ENCODE measurements at places on chromosomes 12 and 14.

DNA sequence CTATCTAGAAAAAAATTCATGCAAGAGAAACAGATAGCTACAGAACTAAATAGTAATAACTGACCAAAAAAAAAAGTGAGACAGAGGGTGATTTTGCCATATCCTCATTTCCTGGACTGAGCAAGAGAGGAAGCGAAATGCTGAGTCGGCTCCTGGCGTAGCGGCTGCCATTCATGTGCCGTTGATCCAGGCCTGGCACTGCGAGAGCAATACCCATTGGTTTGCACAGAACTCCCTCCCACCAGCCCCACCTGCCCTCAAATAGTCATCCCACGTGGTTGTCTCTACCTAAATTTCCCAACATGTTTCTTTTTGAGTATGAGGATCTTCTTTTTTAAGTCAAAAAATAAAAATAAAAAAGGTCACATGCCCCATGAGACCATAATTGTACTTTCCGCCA lies 9.4 kb upstream of the WNT5B start:
- no peak for DNase-seq

DNA sequence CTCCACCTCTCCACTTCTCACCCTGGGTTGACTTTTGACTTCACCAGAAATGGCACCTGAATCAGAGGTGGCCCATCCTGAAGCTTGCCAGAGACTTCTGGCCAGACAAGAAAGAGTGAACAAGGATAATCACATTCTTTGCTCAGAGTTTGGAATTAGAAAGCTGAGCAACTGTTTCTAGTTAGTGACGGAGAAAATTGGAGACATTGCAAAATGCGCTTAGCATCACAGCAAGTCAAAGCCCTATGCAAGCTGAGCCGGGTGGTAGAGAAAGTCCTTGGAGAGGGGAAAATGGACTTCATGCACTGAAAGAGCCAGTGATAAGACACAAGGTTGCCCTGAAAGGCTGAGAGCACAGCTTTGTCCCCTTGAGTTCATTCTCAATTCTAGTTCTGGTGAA lies 161.8 kb downstream of the PAH start:
- no peak for DNase-seq

GRCh38 chr12:74722709-74723108 lies 185.1 kb downstream of the ATXN7L3B start:
- DNase-seq: no peak

DNA sequence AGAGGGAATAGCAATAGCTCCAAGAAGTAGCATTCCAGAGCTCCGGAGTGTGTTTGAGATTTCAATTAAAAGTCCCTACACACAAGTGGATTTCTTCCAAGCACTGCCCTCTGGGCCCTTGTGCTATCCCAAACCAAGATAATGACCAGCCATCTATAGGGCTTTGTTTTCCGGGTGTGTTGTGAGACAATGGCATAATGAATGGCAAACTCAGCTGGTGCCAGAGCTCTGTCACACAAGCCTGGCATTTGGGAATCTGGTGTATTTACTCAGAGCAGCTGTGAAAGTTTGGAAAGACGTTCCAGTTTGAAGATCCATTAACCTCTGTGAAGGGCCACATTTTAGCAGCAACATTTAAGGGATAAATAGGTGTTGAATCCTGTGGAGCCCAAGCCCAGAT lies 61.2 kb upstream of the TMTC2 start:
- DNase-seq: no peak

- DNase-seq: no peak
These were observed 981.8 kb downstream of the SLC16A7 start for GRCh38 chr12:60577607-60578006.

DNA sequence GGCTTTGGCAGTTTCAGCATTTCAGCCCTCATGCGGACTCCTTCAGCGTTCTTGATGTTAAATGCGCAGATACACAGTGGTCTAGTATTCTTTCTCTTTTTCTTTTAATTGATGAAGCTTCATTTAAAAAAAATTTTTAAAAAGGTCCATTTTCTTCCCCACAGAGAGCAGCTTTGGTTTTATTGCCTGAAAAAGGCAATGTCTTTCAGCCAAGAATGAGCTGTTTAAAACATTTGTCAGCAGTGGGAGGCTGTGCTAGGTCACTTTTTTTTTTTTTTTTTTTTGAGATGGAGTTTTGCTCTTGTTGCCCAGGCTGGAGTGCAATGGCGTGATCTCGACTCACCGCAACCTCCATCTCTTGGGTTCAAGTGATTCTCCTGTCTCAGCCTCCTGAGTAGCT lies 13.5 kb downstream of the KMT5A start:
- DNase-seq: no peak

- DNase-seq: no peak
These were observed 67.3 kb downstream of the GSC start for GRCh38 chr14:94702629-94703028.

GRCh38 chr14:89787525-89787924 lies 167.0 kb downstream of the EFCAB11 start:
- DNase-seq: no peak

DNA sequence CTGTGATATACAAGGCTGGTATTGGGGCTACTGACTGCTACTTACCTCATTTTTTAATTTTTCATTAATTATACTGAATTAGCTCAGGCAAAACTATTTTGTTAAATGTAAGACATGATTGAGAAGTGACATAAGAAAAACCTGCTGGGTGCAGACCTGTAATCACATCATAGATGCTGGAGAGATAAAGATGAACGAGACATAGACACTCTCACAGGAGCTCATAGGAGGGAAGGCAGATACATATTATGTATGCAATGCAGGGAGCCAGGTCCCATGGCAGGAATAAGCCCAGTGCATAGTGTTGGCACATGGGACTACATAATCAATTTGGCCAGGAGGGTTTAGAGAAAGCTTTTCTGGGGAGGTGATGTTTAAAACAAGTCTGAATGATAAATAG lies 74.9 kb downstream of the PRKCH start:
- DNase-seq: no peak

- no peak for DNase-seq
These were observed 51.0 kb upstream of the SOCS2 start for GRCh38 chr12:93521225-93522080.

DNA sequence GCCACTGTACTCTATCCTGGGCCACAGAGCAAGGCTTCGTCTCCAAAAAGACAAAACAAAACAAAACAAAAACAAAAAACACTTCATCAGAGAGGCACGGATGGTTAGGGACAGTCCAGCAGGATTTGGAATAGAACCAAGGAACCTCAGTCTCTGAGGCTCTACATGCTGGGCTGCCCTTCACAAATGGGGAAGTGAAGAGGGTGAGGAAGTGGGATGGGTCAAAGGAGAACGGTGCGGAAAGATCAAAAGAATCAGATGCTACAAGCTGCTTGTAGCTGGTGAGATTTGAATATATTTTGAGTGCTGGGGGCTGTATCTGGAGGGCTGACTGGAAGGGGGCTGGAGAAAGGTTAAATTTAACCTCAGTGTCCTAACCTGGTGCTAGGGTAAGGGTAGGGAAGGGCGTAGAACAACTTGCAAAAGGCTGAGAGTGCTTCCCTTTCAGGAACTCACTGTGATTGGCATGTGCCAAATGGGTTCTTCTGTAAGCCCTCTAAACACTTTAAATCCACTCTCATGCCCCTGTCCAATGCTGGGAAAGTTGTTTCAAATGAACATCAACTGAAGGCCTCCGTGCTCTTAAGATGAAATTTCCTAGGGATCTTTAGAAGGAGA lies 4.6 kb downstream of the FOXJ2 start:
- no peak for DNase-seq

- no peak for DNase-seq
These were observed 36.3 kb downstream of the SNRNP35 start for GRCh38 chr12:123494124-123494851.

DNA sequence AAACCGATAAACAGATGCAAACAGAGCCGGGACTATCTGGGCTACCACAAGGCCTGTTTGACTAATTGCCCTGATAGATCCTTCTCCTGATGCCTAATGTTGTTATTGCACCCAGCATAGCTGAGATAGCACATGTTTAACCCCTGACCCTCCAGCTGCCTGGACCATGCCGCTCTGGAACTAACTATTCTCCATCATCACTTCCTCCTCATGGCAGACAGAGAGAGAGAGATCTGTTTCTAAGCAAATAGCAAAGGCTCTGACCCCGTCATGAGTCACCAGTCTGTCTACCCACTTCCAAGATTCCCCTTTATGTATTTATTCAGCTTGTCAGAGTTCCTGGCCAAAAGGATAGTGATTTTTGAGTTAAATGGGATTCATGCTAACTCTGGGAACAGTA lies 58.2 kb upstream of the FLRT2 start:
- no peak for DNase-seq

DNA sequence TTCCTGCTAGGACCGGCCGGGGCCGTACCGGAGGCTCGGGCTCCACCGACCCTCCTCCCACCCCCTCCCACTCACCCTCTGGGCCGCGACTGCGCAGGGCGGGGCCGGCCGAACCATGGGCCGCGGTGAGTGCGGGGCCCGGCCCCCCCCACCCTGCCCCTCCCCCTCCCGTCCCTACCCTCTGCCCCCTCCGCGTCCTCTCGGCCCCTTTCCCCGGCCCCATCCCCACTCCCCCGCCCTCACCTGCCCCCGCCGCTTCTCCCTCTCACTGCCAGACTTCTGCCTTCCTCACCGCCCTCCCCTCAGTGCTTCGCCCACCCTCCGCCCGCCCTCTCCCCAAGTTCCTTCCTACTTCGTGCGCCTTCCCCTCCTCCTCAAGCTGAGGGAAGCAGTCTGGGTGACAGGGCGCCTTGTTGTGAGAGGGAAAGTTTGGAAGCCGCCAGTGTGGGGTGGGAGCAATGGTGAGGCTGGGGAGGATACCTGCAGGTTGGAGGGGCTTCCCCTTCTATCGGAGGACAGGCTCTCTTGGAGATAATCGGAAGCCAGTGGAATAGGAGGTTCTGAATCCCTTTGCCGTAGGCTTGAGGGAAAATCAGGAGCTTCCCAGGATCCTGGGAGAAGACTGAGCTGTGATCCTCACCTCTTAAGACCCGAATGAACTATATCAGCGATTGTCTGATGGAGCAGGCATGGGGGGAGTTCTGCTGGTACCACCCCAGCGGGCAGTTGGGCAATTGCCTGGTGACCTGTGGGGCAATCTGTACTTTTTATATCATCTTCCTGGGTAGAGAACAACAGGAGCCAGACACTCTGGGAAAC lies 472 bp downstream of the MBD6 start:
- no peak for DNase-seq

DNA sequence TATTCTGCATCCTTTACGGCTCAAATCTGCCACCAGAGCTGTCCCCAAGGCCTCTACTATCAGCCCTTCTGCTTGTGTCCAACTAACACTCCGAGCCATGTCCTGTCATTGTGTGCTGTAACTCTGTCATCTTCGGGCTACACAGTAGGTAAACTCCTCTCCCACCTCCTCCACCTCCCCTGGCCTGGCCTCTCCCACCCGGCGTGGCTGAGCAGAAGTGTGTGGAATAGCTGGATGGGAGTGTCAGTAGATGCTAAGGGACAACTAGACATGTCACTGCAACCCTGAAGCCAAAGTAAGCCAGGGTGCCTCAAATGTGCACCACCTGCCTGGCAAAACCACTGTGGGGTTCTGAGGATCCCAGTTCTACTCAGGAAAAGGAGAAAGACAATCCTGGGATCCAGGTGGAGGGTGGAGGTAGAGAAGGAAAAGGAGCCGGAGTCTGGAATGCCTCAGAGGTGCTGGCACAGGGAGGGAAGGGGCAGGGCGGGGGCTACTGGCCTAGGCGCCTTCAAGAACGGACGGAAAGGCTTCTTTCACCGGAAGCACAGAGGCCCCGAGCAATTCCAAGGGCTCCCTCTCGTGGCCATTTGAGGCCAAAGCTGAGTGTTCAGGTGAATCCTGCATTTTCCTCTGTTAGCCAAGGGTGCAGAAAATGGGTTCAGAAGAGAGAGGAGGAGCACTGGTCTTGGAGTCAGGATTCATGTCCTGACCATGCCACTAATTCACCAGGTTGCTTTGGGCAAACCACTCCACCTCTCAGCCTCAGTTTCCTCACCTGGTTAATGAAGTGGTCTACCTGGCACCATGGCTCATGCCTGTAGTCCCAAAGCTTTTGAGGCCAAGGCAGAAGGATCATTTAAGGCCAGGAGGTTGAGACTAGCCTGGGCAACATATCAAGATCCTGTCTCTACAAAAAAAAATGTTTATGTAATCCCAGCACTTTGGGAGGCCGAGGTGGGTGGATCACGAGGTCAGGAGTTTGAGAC lies 20.5 kb upstream of the FAM181A start:
- DNase-seq: no peak

GRCh38 chr12:74689071-74689655 lies 151.5 kb downstream of the ATXN7L3B start:
- DNase-seq: no peak

GRCh38 chr14:39641224-39641623 lies 209.0 kb upstream of the FBXO33 start:
- DNase-seq: no peak

DNA sequence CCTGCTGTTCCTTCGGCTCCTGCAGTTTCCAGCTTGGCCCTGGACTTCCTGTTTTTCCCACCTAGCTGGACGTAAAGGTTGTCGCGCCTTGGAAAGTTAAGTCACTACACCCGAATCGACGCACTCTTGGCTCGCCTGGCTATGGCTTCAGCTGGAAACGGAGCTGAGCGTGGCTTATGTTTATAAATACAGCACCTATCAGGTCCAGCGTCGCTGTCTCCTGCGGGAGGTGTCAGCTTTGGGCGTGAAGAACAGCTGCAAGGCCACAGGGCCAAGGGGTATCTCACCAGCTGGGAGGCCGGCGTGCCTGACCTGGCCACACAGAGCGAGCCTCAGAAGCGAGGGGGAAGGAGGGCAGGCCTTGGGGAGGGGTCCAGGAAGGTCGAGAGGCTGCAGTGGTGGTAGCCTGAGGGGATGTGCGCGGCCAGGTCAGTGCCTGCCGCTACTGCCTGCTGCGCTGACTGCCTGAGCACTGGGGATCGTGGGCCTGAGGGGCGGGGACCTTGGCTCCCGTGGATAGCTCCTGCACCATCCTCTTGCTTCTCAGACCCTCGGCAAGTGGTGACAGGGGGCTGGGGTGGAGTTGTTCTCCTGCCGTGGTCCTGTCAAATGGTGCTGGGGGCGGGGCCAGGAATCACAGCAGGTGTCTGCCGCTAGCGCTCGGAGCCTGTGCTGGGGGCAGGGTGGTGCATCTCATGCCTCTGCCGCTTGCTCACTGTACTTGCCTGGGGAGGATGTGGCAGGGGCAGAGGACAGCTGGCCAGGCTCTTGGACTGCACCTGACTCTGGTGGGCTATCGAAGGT lies 12.5 kb downstream of the PACS2 start:
- no peak for DNase-seq

- no peak for DNase-seq
These were observed 38.4 kb upstream of the BCL2L14 start for GRCh38 chr12:12032260-12032791.

DNA sequence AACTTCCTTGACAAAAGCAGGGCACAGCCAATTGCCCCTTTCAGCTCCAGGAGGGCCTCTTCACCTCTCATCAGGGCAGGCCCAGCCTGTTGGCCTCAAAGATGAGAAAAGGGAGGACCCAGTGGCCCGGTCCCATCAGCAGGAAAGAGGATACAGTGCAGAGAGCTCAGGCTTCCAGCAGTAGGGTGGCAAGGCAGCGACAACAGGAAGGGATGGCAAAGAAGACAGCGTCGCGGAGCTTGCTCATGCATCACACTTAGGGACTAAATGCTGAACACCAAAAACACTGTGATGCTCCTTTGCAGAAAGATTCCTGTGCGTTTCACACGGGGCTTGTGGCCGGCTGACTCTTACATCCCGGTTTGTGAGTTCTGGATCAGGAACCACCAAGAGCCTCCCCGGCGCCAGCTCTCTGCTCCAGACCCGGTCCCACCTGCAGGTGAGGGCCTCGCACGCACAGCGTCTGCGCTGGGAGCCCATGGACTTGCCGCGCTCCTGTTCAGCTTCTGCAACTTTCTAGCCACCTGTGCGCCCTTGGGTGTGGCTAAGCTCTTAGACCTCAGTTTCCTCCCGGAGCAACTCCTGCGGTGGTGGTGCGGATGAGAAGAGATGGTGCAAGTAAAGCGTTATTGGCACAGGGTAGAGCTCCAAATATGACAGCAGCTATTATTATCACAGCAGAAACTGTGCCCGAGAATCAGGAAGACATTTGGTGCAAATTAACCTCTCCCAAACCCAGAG lies 15.3 kb upstream of the BCL7A start:
- no peak for DNase-seq
